ENCODE measurements at places on chromosomes 1 and 21.
A peak's percentile ranks its signal among the peaks of the same experiment; 100 is the strongest.

DNA sequence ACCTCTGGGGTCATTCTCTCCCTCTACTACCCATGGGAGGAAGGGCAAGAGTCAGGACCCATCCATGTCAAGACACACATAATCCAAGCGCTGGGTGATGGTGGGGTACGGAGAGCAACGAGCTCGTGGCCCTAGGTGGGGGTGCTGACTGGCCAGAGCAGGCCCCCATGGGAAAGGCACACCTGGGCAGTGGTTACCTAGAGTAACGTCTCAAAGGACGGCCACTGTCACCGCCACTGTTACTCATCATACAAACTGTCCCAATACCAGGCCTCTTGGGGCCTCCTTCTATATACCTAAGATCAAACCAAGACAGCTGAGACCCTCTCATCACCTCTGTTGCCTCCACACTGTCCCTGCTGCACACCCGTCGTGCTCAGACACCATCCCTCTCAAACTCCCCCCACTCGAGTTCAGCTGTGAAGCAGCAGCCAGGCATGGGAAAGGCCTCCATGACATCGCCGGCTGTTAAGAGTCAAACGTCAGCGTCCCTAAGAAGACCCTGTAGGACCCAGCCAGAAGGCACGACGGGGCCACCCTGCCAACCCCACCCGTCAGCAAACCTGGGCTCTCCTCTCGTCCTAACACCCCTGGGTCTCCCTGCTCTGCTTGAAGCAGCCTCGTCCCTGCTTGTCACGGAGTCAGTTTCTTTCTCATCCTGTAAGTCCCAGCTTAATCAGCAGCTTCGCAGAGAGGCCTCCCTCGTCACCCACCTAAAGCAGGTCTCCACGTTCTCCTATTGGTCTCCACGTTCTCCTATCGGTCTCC lies 15.3 kb downstream of the NPHP4 start:
- no peak for DNase-seq

- no peak for DNase-seq
Measured at GRCh38 chr1:53266038-53266437, 27.7 kb upstream of the MAGOH start.

- DNase-seq = no peak
Measured at GRCh38 chr1:15507278-15507677, 16.7 kb downstream of the CASP9 start.

GRCh38 chr1:99682291-99682751 lies 36.4 kb downstream of the PALMD start:
- DNase-seq = no peak

DNA sequence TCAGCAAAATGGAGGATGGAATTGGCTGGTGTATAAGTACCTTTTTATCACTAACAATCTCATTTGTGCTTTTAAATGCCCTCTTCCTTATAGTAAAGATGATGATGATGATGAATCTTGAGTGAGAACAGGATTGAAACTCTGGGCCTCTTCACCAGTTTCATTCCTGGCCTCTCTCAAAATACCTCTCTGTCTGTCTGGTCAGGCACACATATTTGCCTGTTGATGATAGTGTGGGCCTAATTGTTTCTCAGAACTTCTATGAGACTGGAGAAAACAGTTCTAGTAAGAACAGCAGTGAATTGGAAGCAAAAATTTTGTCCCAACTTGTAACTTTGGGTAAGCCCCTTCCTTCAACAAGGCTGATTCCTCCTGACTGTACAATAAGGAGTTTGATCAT lies 94.4 kb upstream of the RGS4 start:
- no peak for DNase-seq

- DNase-seq = no peak
Measured at GRCh38 chr1:82160036-82160435, 359.3 kb downstream of the ADGRL2 start.

DNA sequence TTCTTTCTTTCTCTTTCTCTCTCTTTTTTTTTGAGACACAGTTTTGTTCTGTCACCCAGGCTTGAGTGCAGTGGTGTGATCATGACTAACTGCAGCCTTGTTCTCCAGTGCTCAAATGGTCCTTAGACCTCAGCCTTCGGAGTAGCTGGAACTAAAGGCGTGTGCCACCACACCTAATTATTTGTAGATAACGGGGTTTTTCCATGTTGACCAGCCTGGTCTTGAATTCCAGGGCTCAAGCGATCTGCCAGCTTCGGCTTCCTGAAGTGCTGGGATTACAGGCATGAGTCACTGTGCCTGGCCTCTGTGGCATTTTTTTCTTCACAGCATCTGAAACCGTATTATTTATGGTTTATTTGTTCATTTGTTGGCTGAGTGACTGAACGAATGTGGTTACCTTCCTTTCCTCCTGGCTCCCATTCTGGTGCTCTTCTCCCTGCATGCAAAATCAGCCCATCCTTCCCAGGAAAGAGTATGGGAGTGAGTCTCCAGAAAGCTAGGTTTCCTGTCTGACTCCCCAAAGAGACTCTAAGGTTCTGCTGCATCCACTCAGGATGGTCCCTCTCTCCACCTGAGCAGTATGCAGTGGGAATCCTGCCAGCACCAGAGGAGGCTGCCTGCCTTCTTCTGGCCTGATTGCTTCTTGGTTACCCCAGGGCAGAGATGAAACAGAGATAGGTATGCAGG lies 155.0 kb upstream of the BEND5 start:
- DNase-seq = no peak

GRCh38 chr1:10839188-10839770 lies 42.8 kb upstream of the CASZ1 start:
- no peak for DNase-seq

- DNase-seq = no peak
Measured at GRCh38 chr1:36269408-36269838, 36.7 kb upstream of the SH3D21 start.

DNA sequence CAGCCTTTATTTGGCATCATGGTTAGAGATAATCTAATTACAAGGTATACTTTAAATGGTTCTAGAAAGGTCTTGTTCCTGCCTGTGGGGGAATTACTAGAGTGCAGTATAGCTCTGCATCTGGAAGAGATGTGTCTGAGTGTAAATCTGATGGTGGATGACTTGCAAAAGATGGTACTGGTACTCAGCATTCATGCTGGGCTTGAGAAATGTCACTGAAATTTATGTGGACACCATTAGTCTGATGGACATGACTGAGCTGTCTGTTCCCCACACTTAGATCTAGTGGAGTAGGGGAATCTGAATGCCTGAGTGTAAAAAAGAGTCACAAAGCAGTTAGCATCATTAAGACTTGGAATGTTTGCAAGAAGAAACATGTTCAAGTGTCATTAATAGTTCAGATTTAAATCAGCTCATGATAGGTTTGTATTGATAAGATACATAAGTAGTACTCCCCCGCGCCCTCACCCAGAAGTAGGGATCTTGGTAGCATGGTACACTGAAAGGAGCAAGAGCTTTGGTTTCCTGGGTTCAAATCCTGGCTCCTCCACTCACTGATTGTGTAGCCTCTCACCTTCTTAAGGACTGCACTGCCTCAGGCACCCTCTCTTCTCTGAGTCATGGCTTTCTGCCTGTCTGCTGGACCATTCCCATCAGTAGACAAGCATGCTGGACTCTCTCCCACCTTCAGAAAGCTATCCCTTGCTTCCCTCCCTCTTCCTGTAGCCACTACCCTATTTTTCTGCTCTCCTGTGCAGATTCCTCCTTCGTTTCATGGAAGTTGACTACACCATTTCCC lies 292.9 kb downstream of the NFIA start:
- no peak for DNase-seq

DNA sequence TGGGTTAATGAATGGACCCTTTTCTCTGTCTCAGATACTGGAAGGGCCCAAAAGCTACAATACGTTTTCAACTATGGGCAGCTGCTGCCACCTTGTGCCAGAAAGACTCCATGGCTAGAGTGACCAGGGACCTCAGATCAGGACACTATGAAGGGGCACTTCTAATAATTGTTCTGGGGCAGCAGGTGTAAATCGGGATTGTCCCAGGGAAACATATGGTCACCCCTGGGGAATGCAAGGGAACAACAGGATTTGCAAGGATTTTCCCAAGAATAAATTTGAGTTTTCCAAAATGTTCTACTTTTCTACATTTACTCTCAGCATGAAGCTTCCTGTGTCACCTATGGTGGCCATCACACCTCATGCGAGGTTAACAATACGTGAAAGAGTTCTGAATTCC lies 12.0 kb upstream of the FCAMR start:
- peak; percentile 64 for DNase-seq

DNA sequence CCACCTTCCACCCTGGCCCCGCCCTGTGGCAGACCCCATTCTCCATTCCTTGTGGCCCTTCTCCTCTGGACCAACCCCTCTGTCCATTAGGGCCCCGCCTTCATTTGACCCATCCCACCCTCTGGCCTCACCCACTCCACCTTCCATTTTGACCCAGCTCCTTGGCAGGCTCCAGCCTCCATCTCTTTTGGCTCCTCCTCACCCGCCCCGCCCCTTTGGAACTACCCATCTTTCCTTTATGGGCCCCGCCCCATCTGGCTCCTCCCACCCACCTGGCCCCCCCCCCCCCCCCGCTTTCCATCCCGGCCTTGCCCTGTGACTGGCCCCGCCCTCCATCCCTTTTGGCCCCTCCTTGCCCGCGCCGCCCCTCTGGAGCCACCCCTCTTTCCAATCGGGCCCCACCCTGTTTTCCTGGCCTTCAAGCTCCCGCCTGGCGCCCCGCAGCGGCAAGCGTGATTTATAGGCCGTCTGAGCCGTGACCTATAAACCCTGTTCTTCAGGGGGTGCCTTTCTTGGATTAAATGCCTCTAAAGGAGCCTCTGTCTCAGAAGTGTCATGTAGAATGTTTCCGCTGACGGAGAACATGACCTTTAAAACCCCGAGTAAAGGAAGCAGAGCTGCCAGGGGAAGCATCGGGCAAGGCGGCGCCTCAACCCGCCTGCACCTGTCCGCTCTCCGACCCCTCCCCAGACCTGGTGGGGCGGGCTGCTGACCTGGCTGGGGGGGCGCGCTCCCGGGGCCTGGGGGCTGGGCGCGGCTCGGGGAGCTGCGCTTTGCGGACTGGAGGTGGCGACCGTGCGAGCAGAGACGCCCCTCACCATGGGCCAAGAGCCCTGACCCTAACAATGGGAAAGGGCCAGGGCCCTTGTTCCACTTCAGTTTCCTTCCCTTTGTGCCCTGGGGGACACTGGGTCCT lies 178.0 kb downstream of the CAMTA1 start:
- no peak for DNase-seq

- DNase-seq = no peak
Measured at GRCh38 chr1:178536844-178537371, 24.0 kb downstream of the TEX35 start.

DNA sequence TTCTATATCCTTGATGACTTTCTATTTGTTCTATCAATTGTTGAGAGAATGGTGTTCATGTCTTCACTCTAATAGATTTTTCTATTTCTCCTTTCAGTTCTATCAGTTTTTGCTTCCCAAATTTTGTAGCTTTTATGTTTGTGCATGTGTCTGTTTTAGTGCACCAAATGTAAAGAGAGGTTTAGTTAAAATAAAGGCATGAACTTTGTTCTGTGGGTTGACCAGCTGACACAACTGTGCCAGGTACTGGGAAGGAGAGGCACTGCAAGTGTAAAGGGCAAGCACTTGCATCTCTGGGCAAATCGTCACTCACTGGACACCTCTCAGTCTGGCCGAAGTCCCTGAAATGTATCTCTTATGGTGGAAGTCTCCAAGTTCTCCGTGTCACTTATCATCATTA lies 38.6 kb upstream of the ABCD3 start:
- DNase-seq = no peak

GRCh38 chr1:167631936-167632614 lies 2.0 kb downstream of the RCSD1 start:
- DNase-seq = no peak

GRCh38 chr1:241396747-241397681 lies 40.0 kb upstream of the RGS7 start:
- DNase-seq = no peak

DNA sequence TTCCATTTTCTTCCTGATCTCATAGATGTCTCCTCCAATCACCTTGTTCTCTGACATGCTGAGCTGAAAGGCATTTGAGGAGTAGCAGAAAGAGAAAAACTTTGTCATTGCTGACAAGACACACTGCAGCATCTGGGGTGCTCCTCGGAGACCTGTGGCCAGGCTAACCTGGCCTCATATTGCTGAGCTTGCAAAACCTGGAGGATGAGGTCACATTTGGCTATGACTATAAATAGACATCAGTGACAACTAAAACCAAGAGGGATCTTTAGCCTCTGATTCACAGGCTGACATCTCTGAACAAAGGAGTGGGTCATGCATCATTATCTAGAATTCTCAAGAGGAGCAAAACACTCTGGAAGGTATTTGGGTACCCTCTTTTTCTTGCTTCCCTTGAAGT lies 83.7 kb downstream of the PROX1 start:
- no peak for DNase-seq

GRCh38 chr1:87863317-87863716 lies 534.6 kb downstream of the LMO4 start:
- DNase-seq = no peak

GRCh38 chr1:156004843-156005584 lies 15.7 kb downstream of the SSR2 start:
- DNase-seq = no peak

DNA sequence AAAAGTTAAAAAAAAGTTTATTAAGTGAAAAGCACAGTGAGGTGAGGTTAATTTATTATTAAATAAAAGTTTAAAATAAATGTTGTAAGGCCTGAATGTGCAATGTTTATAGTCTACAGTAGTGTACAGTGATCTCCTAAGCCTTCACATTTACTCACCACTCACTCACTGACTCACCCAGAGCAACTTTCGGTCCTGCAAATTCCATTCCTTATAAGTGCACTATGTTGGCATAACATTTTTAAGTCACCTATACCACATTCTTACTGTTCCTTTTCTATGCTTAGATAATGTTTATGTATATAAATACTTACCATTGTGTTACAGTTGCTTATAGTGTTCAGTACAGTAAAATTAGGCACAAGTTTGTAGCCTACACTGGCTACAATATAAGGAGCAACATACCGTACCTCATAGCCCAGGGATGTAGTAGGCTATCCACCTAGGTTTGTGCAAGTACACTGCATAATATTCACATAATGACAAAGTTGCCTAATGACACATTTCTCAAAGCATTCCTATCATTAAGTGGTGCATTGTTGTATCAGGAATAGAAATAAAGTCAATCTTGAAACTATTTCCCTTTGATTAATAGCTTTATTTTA lies 426.5 kb upstream of the BRINP3 start:
- no peak for DNase-seq

- peak; percentile 8 for DNase-seq
Measured at GRCh38 chr1:84834419-84835064, 58.5 kb downstream of the LPAR3 start.

- DNase-seq = no peak
Measured at GRCh38 chr1:236800002-236800620, 5.0 kb downstream of the MTR start.

DNA sequence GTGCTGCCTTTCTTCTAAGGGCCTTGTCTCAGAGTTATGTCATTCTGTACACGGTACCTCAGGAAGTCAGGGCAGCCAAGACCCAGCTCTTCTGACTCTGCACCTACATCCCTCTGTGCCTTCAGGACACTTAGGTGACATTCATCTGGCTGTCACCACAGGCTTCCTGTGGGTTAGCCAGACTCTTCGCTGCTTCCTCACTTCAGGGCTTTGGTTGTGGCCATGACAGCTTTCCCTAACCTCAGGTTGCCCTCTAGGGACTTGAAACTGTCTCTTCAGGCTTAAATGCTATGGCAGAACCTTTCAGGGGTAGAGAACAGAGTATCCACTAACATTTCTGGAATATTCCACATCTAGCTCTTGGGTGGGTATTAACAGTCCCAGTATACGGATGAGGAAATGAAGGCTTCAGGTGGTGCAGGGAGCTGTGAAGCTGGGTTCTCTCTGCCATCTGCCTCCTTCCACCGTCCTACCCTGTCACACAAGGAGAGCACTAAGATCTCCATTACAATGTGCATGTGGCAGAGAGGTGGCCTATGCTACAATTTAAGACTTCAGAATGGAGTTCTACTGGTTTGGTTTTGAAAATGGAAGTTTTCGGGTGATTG lies 9.9 kb downstream of the TSSK3 start:
- no peak for DNase-seq

Measured in NCI-H2081 (cell line).